ENCODE measurements at places on chromosomes 12 and 14.

DNA sequence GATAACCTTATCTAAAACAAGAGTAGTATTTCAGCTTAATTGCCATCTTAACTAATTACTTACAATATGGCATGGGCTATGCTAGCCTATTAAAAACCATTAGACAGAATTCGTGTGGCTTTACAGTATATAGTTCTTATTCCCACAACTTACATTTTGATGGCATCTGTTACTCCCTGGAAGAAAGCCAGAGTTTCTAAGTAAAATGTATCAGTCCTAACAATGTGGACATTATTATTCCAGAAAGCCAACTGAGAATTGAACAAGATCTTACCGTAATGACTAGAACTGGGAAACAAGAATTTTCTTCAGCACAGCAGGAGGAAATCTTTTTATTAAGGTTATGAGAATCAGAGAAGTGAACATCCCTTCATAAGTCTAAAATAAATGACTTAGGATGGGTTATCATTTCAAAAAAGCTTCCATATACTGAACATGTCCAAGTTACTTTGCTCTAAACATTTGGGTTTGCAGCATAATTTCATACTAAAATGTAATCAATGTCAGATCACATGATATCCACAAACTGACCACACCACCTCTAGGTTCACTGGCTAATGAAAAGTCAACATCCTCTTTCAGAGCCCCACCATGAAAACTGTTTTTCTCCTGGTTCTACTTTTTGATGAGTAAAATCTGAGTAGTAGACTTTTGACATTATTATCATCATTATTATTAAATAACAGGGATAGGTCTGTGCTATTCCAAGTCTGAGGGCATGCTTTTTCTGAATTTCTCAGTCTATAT lies 179.7 kb downstream of the SSPN start:
- no peak for DNase-seq

GRCh38 chr14:92458136-92459029 lies 55.2 kb upstream of the RIN3 start:
- DNase-seq, result no peak

- no peak for DNase-seq
Measured at GRCh38 chr12:56658921-56659320, 13.1 kb upstream of the ATP5F1B start.

DNA sequence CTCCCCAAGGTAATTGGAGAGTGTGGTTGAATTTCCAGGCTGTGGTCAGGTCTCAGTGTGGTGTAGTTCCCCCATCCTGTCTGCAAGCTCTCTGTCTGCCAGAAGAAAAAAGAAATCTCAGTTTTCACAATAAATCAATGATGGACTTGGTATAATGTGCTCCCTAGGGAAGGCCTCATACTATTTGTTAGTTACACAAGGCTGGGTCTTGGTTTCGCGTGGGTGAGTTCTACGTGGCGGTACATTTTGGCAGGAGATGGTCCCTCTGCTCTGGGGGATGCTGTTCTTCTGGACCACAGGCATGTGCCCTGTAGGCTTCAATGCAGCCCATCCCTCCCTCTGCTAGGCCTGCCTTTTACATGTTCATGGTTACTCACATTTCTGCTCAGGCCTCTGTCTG lies 206.4 kb upstream of the PELI2 start:
- no peak for DNase-seq

Measured in spinal cord (tissue), 10 donors.